ENCODE measurements at places on chromosomes 13 and 19. TPM values are rescaled to one million over a fixed set of nuclear protein-coding genes. Genes with fewer than 3 reads are reported as not detected.

LYPD5 gene
- total RNA-seq: 0.55 TPM

SMIM44 gene
- total RNA-seq: not detected

RYR1 gene
- 6.3 TPM for total RNA-seq

DMKN gene
- 38.9 TPM for total RNA-seq

KANK2 gene
- total RNA-seq: 39.9 TPM

CALR3 gene
- total RNA-seq: not detected

PEAK3 gene
- total RNA-seq: 0.22 TPM

ZNF575 gene
- 1.9 TPM for total RNA-seq

CERS4 gene
- total RNA-seq: 1.8 TPM

RXFP2 gene
- total RNA-seq: not detected

PAK4 gene
- total RNA-seq: 94.0 TPM

PSG3 gene
- 0.07 TPM for total RNA-seq

CDC42EP5 gene
- total RNA-seq: not detected

DIRAS1 gene
- total RNA-seq: 4.0 TPM

KCNJ14 gene
- total RNA-seq: 1.2 TPM

FBN3 gene
- total RNA-seq: not detected

PSG5 gene
- total RNA-seq: 0.52 TPM

WIZ gene
- total RNA-seq: 23.4 TPM

FFAR1 gene
- 0.02 TPM for total RNA-seq

KLHL1 gene
- total RNA-seq: not detected

NLRP4 gene
- not detected for total RNA-seq

OR7C1 gene
- total RNA-seq: not detected

RFPL4A gene
- total RNA-seq: 0.48 TPM

STK11 gene
- 38.5 TPM for total RNA-seq

GAPDHS gene
- 0.10 TPM for total RNA-seq

ZNF709 gene
- not detected for total RNA-seq

ZNF571 gene
- 0.55 TPM for total RNA-seq

ZNF134 gene
- total RNA-seq: 7.3 TPM

ZNF829 gene
- 0.39 TPM for total RNA-seq

RFXAP gene
- total RNA-seq: 0.89 TPM

TNPO2 gene
- 30.9 TPM for total RNA-seq

RNF113B gene
- not detected for total RNA-seq

DCT gene
- total RNA-seq: not detected

AKAP8L gene
- total RNA-seq: 38.1 TPM

ACP7 gene
- not detected for total RNA-seq

PCDH9 gene
- total RNA-seq: 5.1 TPM

RFPL4AL1 gene
- total RNA-seq: 0.17 TPM

PABPC3 gene
- 0.10 TPM for total RNA-seq

ZNF583 gene
- total RNA-seq: 2.3 TPM

GRK1 gene
- 0.19 TPM for total RNA-seq

WDR62 gene
- 23.3 TPM for total RNA-seq

CABP5 gene
- total RNA-seq: not detected

SLITRK6 gene
- total RNA-seq: 0.15 TPM

MEF2B gene
- total RNA-seq: 1.0 TPM

WDR87 gene
- total RNA-seq: not detected

PKN1 gene
- total RNA-seq: 79.7 TPM

FAM124A gene
- 2.3 TPM for total RNA-seq

ZNF468 gene
- total RNA-seq: 0.31 TPM

FCAR gene
- total RNA-seq: not detected

GSX1 gene
- total RNA-seq: not detected

NANOS3 gene
- total RNA-seq: 2.1 TPM

ZNF225 gene
- 2.6 TPM for total RNA-seq

KIR2DL3 gene
- total RNA-seq: not detected

Data from A549 treated with AZD2906 at 1 μM for 4 hours (cell line).